Ureter (tissue), 1 donor: ENCODE measurements at places on chromosomes 11 and 22. TPM values are rescaled to one million over a fixed set of nuclear protein-coding genes. Genes with fewer than 3 reads are reported as not detected.

DNA sequence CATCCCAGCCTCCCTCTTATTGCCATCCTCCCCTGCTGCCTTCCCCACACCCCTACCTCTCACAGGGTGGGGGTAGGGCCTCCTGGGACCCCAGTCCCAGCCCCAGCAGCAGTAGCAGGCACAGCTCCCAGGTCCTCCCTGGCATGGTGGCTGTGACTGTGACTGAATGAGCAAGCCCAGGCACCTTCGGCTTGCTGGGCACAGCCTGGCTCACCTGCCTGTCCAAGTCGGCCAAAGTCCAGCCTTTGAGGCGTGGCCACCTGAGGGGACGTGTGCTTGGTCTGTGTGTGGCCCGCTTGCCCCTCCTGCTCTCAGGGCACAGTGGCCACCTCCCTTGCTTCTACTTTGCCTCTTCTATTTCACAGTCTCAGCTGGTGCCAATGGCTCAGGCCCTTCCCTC is at the start of gene TREH:
TREH (minus strand) TSS at position 168 of the 400 bp plus-strand sequence; CDS start at position 145, 23 bp downstream.
- DNase-seq, result peak; percentile 66

DNA sequence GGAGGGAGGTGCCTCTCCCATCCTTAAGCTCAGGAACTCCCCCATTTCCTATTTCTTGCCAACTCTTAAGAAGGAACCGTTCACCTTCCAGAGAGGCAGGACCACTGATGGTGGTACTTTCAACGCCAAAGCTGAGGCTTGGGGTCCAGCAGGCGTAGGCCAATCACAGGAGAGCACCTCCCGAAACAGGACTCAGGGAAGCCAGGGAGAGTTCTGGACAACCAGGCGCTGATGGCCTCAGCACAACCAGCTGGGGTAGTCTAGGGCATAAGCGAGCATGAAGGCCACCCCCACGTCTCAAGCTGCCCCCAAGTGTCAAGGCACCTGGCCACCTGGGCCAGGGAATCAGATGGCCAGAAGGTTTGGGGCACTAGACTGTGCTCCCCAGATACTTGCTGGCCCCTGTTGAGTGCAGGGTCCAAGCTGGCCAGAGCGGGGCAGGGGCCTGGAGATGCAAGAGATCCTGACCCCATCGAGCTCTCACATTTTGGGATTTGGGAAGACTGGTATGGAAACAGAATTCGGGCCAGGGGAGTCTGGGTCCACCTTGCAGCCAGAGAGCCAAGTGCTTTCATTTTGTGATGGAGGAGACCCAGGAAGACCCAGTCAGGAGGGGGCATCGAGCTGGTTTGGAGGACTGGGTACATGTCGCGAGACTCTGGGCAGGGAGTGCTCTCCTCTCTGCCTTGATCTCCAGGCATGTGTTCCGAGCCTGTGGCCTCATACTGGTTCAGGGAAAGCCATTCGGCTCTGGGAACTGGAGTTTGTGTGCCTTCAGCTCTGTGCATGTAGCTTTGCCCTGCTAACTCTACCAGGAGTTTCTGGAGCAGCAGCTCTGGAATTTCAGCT is 926 bp downstream of the CD6 start:
- no peak for DNase-seq

DNA sequence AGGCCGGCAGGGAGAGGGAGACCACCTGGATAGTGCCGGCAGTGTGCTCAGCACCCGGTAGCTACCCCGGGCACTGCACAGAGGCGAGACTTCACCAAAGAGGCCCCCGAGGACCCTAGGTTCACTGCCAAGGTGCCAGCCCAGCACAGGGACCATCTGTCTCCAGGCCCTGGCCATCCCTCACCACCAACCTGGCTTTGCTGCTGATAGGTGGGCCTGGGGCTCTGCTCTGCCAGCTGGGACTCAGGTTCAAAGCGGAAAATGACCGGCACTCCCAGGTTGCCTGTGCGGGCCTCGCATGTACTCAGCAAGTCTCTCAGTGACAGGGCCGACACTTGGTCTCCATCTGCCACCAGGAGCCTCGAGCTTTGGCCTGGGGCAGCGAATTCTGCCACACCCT is 812.2 kb downstream of the BRD1 start:
- DNase-seq, result peak; percentile 34

DNA sequence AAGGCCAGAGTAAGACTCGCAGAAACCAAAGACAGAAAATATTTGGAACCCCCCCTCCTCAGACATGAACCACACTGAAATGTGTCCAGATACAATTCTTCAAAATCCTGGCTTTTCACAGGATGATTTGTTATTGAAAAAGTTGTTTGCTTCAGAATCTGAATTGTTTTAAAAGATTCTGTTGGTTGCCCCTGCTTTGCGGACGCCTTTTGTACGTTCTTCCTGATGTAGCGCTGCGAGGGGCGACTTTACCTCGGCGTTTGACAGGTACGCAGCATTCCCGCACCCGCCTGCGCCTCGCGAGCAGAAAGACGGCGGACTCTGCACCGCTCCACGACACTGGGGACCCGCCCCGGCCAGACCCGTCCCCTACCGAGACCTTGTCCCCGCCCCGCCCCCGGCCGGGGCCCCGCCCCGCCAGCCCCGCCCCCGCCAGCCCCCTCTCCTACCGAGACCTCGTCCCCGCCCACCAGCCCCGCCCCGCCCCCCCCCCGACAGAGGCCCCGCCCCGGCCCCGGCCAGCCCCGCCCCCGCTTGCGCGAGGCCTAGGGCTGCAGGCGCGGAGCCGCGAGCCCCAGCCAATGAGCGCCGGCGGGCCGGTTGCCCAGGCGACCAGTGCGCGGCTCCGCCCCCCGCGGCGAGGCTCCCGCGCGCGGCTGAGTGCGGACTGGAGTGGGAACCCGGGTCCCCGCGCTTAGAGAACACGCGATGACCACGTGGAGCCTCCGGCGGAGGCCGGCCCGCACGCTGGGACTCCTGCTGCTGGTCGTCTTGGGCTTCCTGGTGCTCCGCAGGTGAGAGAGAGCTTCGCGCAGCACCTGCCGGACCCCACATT is at the start of gene GLB1L2:
GLB1L2 (plus strand) TSS at position 635 of the 835 bp plus-strand sequence; CDS start at position 709, 74 bp downstream.
- DNase-seq, result peak; percentile 74

GRCh38 chr11:10441091-10441490 is 14.0 kb upstream of the AMPD3 start:
- DNase-seq, result no peak

SWAP70 gene
- 49.0 TPM for total RNA-seq

DNA sequence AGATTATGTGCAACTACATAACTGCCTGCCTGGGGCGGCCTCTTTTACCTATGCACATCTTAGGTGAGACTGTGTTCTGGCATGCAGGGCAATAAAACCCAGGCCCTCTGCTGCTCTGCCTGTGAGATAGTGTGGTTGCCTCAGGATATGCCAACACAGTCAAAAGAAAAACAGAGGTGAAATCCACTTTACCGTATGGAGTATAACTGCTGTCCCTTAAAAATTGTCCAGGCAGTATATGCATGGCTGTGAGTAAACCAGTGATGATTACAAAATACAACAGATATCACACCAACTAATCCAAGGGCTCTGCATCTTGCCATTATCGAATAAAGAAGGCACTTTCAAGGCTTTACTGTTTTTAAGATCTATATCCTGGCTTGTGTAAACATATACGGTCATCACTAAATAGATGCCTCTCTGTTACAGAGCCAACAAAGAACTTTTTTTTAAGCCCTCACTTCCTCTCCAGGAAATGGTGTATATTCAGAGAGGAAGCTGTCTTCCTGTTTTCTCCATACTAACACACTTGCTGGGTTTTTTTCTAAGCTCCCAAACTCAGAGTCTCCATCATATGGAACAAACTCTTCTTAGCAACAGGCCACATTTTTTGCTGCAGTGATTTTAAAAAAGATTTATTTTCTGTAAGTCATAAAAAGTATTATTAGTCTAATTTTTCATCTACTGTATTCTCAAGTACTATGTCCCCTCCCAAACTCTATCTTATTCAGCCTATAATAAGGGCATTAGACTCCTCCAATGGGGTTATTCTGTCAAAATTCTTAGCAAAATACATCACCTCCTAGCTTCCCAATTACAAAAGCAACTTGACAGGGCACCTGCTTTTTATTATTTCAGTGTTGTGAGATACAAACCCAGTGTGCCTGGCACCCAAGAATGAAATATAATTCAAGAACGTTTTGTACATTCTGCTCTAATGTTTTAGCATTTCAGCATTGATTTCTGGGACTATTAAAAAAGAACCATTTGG is 135.2 kb downstream of the MAML2 start:
- DNase-seq, result no peak

GRCh38 chr11:108647701-108648527 is 17.0 kb upstream of the DDX10 start:
- DNase-seq, result peak; percentile 76

ANO1 gene
- total RNA-seq, result 75.5 TPM

GRCh38 chr11:123239191-123240150 is 44.4 kb upstream of the CLMP start:
- no peak for DNase-seq

- no peak for DNase-seq
These were observed 51.0 kb downstream of the CERK start for GRCh38 chr22:46687048-46687444.

GRCh38 chr11:119580751-119581150 is 148.2 kb downstream of the NECTIN1 start:
- DNase-seq, result no peak

GPR137 gene
- total RNA-seq, result 31.0 TPM

- DNase-seq, result no peak
These were observed 4.4 kb downstream of the TSPO start for GRCh38 chr22:43155789-43156188.

DNA sequence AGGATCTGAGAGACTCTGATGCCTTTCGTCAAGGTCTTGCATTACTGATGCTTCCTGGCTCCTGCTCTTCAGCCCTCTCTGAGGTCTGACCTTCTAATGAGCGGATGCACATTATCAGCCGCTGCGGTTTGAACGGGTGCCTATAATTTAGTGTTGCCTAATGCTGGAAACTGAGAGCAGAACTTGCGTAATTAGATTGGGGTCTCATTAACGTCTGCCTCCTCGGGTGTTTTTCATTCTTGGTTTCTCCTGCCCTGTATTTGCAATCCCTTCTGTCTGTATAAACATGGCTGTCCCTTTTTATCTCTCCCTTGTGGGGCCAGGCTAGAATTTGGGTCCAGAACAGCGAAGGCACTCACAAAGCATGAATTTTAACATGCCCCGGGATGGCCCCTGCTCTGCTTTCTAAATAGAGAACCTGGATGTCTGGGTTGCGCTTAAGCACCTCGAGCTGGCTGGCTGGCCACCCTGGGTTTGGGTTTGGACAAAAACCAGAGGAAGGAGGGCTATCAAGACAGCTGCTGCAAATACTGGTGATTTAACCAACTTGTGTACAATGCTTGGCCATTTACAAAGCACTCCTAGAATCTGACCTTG is 118.6 kb downstream of the TIMP3 start:
- DNase-seq, result peak; percentile 70

DNA sequence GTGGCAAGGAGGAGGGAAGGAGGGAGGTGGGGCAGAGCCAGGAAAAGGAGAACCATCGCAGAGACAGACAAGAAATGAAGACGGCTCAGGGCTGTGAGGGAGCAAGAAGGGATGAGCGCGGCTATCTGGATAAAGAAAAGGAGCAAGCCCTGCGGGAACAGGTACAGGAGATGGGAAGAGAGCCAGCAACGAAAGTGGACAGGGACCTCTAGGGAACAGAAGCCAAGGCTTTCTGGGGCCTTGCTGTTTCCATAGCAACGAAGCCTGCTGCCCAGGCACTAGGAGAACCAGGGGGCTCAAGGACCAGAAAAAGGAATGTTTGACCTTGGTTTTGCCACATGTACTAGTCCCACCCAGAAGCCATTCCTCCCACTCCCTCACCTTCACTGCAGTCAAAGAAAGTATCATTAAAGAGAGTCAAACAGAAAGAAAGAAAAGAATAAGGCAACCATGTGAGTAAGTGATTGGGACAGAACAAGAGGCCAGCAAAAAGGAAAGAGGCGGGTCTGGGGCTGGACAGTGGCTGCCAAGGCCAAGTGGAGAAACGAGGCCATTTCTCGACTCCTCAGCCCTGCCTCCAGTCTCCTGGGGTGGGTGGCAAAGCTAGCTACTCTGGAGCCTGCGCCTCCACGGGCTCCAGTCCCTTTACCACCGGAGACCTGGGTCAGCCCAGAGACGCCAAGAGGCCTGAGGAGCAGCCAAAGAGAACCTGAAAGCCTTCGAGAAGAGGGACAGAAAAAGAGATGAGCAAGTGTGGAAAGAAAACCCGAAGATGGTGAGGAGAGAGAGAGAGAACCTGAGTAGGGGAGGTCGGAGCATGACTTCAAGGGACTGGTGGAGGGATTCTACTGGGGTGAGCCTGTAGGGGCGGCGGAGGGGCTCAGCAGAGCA is 35.1 kb downstream of the NRXN2 start:
- no peak for DNase-seq

DDI1 gene
- not detected for total RNA-seq

MIOX gene
- total RNA-seq, result not detected

GGTLC2 gene
- total RNA-seq, result not detected

DEUP1 gene
- total RNA-seq, result not detected

BMAL1 gene
- total RNA-seq, result 28.4 TPM

C2CD2L gene
- total RNA-seq, result 10.1 TPM

DNA sequence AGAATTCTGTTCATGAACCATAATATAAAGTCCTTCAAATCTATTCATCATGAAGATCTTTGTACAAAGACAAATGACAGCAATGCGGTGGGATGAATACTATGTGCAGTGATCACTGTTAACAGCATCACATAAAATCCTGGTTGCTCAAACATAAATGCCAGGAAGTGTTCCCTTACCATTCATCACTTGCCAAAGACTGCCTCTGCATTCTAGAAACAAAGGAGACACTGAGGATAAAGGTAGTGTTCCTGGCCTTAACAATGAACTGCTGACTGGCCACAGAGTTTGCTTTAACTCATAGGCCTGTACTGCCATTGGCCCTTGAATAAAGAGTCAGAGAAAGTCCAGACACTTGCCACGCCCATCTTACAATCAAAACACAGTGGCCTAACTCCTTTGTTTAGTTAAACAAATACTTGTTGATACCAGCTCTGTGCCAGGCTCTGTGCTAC is 29.5 kb downstream of the C2CD3 start:
- DNase-seq, result no peak

DNA sequence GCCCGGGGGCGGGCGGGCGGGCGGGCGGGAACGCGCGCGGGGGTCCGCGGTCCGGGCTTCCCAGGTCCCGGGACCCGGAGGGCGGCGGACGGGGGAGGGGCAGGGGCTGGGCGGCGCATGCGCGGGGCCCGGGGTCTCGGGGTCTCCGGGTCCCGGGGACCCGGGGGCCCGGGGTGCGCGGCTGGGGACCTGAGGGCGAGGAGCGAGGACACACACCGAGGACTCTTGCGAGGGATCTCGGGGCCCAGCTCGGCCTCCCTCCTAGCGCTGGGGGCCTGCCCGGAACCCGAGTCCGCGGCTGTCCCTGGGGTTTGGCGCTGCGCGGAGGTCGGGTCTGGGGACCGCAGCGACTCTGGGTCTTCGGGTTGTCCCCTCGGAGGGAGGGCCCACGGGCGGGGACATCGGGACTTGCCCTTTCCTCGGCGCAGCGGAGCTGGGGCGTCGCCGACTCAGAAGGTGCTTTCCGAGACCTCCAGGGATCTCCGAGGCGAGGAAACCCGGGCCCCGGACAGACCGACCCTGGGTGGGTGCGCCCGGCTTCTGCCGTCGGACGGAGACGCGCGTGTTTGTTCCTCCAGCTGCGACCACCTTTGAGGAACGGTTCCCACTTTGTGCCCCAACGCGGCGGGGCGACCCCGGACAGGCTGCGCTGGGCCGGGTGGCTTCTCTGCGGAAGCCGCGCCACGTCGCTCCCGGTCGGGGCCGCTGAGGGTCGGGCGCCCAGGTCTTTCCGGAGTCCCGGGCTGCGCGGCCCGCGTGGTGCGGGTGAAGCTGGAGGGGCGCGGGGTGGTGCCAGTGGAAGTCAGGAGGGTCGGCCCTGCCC is 540 bp downstream of the PPARA start:
- peak; percentile 60 for DNase-seq

- no peak for DNase-seq
These were observed 743.4 kb upstream of the CNTN5 start for GRCh38 chr11:98277251-98277912.

TP53I11 gene
- 67.7 TPM for total RNA-seq

- DNase-seq, result no peak
These were observed 77.1 kb downstream of the DGCR2 start for GRCh38 chr22:19045094-19045493.

MMP11 gene
- 1.5 TPM for total RNA-seq
